ENCODE measurements at places on chromosomes 16 and 17.

DNA sequence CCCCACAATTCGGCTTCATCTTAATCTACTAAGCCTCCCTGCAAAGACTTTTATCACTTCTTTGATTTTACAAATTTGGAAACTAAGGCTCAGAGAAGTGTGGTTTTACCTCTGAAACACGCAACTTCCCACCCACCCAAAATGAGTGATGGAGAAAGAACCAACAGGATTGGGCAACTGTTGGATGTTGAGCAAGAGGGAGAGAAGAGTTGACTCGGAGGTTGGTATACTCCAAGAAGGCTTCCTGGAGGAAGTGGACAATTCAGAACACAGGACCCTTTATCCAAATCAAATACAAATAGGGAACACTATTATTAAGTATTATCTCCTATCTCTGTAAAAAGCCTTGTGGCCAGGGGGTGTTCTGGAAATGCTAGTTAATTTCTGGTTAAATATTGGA is 323.0 kb downstream of the C16orf95 start:
- no peak overlapping the region for H3K27ac ChIP-seq

DNA sequence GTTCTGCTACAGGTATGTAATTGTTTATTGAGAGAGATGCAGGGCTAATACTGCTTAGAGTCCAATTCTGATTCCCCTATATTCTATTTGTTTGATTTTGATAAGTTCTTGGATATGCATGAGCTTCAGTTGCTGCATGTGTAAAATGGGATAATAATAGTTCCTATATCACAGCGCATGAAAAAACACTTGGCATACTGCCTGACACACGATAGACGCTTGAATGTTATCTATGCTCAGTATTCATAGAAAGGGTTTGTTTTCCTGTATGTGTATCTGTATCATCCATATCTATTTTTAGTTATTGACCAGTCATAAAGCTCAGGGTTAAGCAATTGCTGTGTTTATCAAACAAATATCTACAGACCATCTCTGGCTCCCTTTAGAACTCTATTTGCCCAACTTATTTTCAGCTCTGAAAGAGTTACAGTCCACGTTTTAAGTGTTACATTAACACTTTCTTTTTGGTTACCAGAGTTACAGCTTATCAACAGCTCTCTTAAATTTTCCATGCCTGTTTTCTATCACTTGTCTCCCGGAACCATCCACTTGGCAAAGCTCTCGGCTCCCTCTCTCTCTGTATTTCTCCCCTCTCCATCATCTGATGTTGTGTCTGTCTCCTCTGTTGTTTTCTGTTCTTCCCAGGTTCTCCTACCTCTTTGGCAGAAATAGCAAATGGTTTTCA is 334.8 kb downstream of the CBLN1 start:
- DNase-seq = no peak
- H3K4me3 ChIP-seq = no peak overlapping the region
- no peaks in the 10 kb centered on the region for H3K36me3 ChIP-seq
- H3K4me1 ChIP-seq = no peaks in the 10 kb centered on the region

DNA sequence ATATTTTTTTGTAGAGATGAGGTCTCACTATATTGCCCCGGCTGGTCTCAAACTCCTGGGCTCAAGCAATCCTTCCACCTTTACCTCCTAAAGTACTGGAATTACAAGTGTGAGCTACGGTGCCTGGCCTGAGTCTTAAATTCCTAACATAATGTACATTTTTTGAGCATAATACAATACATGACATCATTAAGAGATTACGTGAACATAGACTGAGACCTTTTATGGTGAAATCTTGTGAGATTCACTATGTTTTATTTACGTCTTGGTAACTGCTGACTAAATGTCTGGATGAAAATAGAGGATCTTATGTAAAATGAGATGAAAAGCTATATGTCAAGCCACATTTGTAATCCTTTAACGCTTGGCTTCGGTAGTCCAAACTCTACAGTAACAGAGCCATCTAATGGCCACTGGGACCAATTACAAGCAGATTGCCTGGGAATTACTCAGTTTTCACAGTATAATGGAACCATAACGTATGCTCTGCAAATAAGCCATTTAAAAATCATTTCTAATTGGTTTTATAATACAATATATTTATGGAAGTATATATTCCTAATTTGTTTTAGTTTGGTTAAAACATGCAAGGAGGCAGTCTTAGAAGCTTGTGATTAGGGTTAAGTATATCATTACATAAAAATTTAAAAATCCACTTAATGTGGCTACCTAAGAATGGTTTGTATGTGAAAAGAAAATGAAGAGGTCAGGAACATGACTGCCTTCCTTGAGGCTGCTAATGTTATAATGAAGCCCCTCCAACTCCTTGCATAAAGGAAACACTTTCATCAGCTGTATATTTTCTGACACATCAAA is 8.1 kb upstream of the EFCAB13 start:
- no peaks in the 10 kb centered on the region for H3K36me3 ChIP-seq
- DNase-seq = peak; percentile 45
- H3K4me1 ChIP-seq = no peaks in the 10 kb centered on the region

- no peaks in the 10 kb centered on the region for H3K27me3 ChIP-seq
- no peak overlapping the region for H3K27ac ChIP-seq
- no peaks in the 10 kb centered on the region for H3K4me1 ChIP-seq
- H3K36me3 ChIP-seq = no peaks in the 10 kb centered on the region
- no peak overlapping the region for H3K4me3 ChIP-seq
- no peak for DNase-seq
These were observed 175.7 kb downstream of the CEP112 start for GRCh38 chr17:66016231-66016630.

- no peak overlapping the region for H3K27ac ChIP-seq
- DNase-seq = no peak
- no peaks in the 10 kb centered on the region for H3K4me1 ChIP-seq
- no peaks in the 10 kb centered on the region for H3K36me3 ChIP-seq
- no peaks in the 10 kb centered on the region for H3K27me3 ChIP-seq
These were observed 11.7 kb downstream of the CFAP52 start for GRCh38 chr17:9587969-9588656.

DNA sequence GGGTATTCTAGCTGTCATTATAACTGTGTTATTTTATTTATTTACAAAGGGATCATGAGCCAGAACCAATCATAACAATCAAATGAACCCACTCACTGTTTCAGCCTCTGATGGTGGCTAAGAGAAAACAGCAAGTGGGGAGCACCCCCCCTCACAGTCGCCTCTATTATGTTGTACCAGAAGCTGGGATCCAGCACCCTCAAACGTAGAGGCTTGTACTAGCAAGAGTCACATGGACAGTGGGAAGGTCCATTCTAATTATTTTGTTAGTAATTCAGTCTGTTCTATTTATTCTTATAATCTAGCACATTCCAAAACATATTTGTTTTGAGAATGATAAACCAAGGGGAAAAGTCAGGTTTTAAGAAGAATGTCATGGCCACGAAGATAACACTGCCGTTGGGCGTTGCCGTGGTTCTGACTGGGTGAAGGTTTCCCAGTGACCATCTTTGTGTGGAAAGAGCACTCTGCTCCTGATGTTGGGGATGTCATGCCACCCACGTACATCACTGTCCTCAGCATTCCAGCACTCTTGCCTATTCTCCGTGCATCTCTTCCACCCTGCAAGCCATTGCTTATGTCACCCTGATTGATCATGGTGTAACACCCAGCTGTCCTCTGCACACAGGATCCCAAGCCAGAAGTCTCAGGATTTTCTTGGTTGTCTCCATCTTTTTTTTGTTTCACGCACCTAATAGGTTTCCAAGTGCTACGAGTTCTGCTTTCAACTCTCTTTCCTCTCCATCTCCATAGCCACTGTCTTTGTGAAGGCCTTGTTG is 205.8 kb downstream of the PRKCA start:
- H3K4me1 ChIP-seq = peaks cover 64% of the 10 kb centered on the region
- H3K27me3 ChIP-seq = no peaks in the 10 kb centered on the region
- no peak overlapping the region for H3K4me3 ChIP-seq
- DNase-seq = no peak
- peak overlapping the region; percentile 89 for H3K27ac ChIP-seq

- H3K36me3 ChIP-seq = no peaks in the 10 kb centered on the region
- no peak overlapping the region for H3K27ac ChIP-seq
These were observed 33.5 kb upstream of the CBX4 start for GRCh38 chr17:79872762-79873161.

GRCh38 chr16:65406933-65407332 is 285.1 kb upstream of the CDH11 start:
- no peak for DNase-seq
- no peaks in the 10 kb centered on the region for H3K36me3 ChIP-seq

DNA sequence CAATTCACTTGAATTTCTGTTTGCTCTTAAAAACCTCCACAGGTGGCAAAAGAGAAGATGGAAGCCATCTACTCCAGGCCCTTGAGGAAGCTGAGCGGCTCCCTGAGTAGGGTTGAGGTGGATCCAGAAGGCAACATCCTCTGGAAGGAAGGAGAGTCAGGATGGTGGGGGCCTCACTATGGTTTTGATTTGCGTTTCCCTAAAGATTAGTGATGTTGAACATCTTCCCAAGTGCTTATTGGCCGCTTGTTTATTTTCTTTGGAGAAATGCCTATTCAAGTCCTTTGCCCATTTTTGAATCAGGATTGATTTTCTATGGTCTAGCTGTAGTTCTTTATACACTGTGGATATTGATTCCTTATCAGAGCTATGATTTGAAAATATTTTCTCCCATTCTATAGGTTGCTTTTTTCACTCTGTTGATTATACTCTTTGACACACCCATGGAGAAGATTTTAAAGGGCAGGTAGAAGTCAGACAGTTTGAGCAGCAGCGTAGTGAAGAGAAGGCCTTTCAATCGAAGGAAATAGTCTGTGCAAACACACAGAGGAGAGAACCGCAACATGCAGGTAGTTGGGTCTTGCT is 58.6 kb downstream of the WSB1 start:
- peak overlapping the region; percentile 76 for H3K4me3 ChIP-seq
- no peaks in the 10 kb centered on the region for H3K36me3 ChIP-seq
- H3K4me1 ChIP-seq = peaks cover 41% of the 10 kb centered on the region
- no peak overlapping the region for H3K27ac ChIP-seq

DNA sequence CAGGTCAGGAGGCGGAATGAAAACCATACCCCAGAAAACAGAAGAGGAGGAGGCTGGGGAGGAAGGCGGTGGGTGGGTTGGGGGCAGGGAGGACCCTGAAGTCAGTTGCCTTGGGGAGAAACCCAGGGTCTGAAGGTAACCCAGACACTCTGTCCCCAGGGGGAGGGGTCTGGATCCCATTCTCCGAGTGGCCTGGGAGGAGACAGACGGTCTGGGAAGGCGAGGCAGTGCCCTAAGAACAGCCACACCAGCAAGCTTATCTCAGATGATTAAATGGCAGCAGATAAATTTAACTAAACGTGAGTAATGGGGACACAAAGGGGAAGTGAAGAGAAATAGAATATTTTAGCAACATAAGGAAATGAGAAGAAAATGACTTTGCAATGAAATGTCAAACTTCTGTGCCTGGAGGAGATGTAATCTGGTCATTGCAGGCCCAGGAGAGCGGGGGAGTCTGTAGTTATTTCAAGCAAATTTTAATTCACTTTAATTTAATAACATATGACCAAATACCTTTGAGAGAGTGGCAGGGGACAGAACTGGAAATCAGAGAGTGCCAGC is 21.4 kb upstream of the ZFP90 start:
- H3K36me3 ChIP-seq = no peaks in the 10 kb centered on the region
- no peak overlapping the region for H3K4me3 ChIP-seq
- H3K27ac ChIP-seq = no peak overlapping the region
- peaks cover 34% of the 10 kb centered on the region for H3K27me3 ChIP-seq

- DNase-seq = no peak
- peaks cover 21% of the 10 kb centered on the region for H3K27me3 ChIP-seq
- no peak overlapping the region for H3K27ac ChIP-seq
- H3K4me1 ChIP-seq = no peaks in the 10 kb centered on the region
- no peaks in the 10 kb centered on the region for H3K36me3 ChIP-seq
These were observed 27.2 kb downstream of the ZNF423 start for GRCh38 chr16:49828533-49829267.

DNA sequence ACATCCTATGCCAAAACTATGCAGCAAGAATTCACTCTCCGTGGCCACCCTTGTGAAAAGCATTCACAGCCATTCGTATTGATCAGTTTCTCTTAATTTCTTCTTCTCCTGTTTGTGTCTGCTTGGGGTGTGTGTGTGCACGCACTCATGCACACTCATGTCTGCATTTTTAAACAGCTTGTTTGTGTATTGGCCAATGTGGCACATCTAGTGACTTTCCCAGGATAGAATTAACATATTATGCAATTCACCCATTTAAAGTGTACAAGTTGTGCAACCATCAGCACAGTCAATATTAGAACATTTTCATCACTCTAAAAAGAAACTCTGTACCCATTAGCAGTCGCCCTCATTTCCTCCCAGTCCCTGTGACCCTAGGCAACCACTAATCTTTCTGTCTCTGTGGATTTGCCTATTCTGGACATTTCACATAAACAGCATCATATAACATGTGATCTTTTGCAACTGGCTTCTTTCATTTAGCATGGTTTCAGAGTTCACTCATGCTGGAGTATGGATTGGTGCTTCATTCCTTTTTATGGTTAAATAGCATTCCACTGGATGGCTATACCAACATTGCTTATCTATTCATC is 20.1 kb downstream of the IRX3 start:
- no peak overlapping the region for H3K4me3 ChIP-seq
- no peaks in the 10 kb centered on the region for H3K36me3 ChIP-seq
- H3K27ac ChIP-seq = no peak overlapping the region
- H3K4me1 ChIP-seq = no peaks in the 10 kb centered on the region

- H3K4me3 ChIP-seq = no peak overlapping the region
- H3K27me3 ChIP-seq = peaks cover 3% of the 10 kb centered on the region
- H3K4me1 ChIP-seq = no peaks in the 10 kb centered on the region
- no peak for DNase-seq
- no peaks in the 10 kb centered on the region for H3K36me3 ChIP-seq
These were observed 29.3 kb downstream of the WSCD1 start for GRCh38 chr17:6099492-6099891.

- H3K27ac ChIP-seq = no peak overlapping the region
- peaks cover 58% of the 10 kb centered on the region for H3K27me3 ChIP-seq
- H3K4me1 ChIP-seq = peaks cover 24% of the 10 kb centered on the region
- DNase-seq = no peak
These were observed 48.2 kb downstream of the METRNL start for GRCh38 chr17:83127431-83128160.

DNA sequence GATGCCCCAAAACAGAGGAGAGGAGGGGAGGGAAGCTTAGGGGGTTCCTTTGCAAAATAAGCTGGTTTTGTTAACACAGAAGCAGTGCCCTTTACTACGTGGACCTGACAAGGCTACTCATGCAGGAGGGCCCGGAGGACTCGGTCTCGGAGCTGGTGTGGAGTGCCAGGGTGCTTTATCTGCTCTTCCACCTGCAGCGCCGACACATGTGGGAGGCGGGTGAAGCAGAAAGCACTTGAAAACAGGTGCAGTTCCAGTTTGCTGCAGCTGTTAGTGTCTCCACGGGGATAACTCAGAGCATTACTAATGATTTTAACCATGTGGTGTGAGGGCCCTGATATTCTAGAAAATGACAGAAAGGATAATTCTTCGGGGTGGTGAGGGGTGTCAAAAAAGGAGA is 35.0 kb upstream of the MNT start:
- H3K36me3 ChIP-seq = peaks cover 30% of the 10 kb centered on the region
- H3K27ac ChIP-seq = peak overlapping the region; percentile 21
- no peaks in the 10 kb centered on the region for H3K4me1 ChIP-seq
- H3K27me3 ChIP-seq = no peaks in the 10 kb centered on the region
- no peak for DNase-seq
- H3K4me3 ChIP-seq = no peak overlapping the region

All from activated naive CD4-positive, alpha-beta T cell treated with anti-CD3 and anti-CD28 coated beads, Interleukin-2, amount 10 ng/mL, durations not matched to agents 7 days and 5 days (primary cell).